ENCODE measurements at places on chromosomes 6 and 20.
A peak's percentile ranks its signal among the peaks of the same experiment; 100 is the strongest.

- peak; percentile 74 for DNase-seq
Observed at GRCh38 chr20:61127311-61128039, 124.6 kb upstream of the CDH4 start.

DNA sequence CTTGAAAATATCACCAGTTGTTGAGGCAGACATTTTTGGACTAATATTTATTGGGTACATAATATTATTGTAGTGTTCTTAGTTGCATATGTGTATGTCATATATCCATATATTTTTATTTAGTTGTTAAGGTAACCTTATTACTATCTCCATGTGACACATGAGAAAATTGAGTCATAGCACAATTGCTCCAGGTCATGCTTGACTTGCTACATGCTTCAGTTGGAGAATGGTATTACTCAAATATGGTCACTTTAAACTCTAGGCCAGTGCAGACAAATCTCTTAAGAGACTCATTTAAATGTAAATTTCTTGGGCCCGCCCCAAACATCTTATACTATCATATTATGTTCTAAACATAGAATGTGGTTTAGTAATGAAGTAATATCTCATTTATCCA is 246.1 kb downstream of the RIMS1 start:
- DNase-seq = peak; percentile 64

- DNase-seq = peak; percentile 46
Observed at GRCh38 chr20:62914970-62915457, 11.3 kb downstream of the DIDO1 start.

DNA sequence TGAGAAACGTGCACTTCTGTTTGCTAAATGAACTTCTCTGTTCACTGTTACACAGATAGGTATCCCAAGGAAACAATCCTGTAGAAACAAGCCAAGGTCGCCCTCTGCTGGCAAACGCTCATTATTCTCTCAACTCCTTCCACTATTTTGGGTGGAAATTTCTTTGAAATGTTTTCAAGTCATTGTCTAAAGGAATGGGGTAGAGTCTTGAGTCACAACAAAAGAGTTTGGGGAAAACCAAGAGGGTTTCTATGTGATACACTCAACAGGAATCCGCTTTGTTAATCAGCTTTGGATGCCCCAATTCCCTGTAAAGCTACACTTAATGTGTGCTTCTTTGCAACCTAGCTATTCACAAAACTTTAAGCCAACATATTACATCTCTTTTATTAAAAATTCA is 4.6 kb upstream of the RAE1 start:
- DNase-seq = peak; percentile 75

GRCh38 chr6:84651583-84651982 is 112.8 kb downstream of the TBX18 start:
- no peak for DNase-seq

DNA sequence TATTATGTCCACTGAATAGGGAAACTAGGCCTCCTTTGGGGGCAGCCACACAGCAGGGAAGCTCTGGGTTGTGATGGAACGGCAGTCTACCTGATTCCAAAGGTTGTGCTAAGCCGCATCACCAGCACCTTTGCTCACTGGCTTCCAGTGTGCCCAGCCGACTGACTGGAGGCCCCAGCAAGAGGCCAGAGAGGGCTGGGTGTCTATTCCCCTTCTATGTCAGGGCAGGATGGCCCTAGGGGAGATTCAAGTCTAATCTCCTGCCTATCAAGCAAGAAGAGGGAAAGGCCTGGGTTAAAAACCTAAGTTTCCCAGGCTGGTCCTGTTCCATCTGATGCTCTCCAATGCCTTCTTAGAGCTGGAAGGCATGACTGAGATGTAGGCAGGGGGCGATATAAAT is 53.6 kb downstream of the JPH2 start:
- DNase-seq = no peak

DNA sequence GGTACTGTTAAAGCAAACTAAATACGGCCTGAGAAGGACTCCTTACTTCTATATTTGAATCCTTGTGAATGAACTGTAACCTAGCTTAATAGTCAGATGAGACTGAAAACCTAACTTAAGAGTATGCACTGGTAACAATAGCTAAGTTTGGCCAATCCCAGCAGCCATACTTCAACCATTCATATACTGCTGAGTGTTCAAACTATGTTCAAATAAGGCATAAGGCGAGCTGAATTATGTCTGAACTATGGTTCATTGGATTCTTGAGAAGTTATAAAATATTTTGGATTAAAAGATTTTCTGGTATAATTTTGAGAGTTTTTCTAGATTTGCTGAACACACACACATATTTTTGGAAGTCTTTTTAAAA is 2.2 kb downstream of the SMPDL3A start:
- DNase-seq = no peak

GRCh38 chr20:38828514-38829295 is 23.2 kb downstream of the PPP1R16B start:
- no peak for DNase-seq

DNA sequence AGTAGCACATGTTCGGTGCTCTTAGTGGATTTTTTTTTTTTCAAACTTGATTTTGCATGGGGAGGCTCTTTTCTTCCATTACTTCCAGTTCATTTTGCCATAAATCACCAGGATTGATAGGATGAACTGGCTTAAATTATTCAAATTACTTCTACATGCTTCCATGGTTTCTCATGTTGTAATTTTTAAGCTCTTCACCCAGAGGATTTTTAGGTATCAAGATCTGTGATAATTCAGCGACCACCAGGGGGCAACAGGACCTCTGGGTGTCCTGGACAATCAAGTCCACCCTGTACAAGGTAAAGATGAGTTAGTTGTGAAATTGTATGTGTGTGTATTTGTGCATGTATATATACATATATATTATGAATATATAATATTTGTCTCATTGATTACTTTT is 4.2 kb upstream of the EPHA7 start:
- no peak for DNase-seq

GRCh38 chr6:12356983-12357972 is 67.1 kb downstream of the EDN1 start:
- DNase-seq = peak; percentile 43

DNA sequence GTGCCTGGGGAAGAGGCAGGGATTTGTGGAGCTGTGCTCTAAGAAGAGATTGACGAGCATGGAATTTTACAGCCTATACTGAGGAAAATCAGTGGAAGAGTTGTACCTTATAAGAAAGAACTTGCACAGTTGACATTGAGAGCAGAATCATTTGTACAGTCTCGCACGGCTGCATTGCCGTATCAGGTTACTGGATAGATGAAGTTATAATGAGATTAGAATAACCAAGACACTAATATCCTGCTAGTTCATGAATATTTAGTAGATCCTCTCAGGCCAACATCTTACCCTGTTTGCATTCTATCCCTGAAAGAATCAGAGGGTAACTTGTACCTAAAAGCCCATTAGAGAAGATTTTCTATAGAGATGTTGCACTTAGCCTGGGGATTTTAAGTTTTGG is 447.1 kb downstream of the PREX1 start:
- no peak for DNase-seq

- no peak for DNase-seq
Observed at GRCh38 chr20:1803061-1803931, 91.9 kb upstream of the SIRPA start.

DNA sequence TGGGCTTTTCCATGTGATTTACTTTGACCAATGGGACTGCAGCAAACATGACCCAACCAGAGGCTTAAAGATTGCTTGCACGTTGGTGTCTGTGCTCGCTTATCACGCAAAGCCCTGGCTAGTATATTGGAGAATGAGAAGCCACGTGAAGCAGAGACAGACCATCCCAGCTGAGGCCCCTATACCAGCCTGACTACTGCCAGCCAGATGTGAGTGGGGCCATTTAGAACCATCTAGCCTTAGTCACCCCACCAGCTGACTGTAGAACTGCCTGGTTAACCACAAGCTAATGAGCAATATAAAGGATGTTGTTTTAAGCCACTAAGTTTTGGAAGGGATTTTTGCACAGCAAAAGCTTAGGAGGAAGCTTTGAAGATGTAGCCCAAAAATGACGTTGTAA is 74.5 kb downstream of the MACROD2 start:
- DNase-seq = peak; percentile 84

DNA sequence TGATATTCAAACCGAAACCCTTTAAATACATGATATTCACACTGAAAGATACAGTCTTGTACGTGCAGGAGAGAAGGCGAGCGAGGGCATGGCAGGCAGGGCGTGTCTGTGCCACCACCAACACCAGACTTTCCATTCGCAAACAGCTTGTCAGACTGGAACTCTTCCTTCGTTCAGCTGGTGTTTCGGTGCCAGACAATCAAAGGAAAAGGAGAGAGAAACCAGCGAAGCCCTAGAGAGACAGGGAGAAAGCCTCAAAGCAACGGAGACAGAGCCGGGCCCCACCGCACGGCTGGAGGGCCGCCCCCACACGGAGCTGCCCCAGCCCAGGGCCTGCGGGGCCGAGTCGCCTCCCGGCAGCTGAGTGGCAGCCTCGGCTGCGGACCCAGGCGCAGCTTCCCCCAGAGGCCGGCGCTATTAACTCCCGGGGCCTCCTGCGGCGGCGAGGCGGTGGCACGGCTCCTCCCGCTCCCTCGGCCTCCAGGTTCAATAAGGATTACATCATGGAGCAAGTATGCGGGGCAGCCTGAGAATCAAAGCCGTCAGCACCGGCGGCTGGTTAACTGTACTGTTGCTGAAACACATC is 32.1 kb upstream of the NR2E1 start:
- DNase-seq = peak; percentile 68

- DNase-seq = no peak
Observed at GRCh38 chr6:168590406-168590805, 149.4 kb downstream of the SMOC2 start.

- no peak for DNase-seq
Observed at GRCh38 chr6:118101831-118102345, 194.8 kb downstream of the SLC35F1 start.

GRCh38 chr6:19835605-19836004 is 1.6 kb upstream of the ID4 start:
- peak; percentile 44 for DNase-seq

GRCh38 chr6:1336246-1336843 is 24.4 kb downstream of the FOXQ1 start:
- peak; percentile 83 for DNase-seq

DNA sequence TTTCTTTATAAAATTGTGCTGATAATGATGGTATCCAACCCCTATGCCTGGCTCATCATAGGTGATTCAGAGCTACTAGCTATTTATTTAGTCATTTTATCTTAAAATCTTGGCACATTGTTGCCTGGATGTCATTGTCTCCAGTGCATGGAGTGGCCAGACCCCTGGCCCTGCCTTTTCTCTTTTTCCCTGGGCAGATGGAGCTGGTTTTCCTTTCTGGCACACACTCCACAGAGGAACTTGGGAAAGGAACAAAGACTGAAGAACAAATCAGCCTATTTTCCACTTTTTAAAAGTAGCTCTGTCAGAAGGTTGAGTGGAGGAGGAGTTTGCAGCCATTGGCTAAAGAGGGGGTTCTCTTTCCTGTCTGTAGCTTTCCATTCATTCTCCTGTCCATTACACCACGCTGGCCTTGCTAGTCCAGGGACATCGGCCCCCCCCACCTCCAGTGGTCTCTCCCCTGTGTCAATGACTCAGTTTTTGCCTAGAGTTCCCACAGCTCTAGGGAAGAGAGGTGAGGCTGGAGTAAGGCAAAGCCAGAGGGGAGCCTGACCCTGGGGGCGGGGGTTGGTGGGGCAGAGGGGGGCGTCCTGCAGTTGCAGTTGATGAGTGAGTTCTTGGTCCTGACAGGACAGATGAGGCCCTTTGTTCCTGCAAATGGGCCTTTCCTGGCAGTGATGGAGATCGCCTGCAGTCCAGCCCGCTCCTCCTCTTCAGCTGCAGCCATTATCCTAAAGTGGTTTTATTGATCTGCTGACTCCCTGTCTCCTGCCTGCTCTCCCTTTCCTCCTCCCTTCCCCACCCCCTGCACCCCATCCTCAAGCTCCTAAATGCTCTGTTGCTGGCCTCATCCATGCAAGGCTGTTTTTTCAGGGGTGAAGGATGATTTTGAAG is 774.5 kb downstream of the DHX35 start:
- no peak for DNase-seq

DNA sequence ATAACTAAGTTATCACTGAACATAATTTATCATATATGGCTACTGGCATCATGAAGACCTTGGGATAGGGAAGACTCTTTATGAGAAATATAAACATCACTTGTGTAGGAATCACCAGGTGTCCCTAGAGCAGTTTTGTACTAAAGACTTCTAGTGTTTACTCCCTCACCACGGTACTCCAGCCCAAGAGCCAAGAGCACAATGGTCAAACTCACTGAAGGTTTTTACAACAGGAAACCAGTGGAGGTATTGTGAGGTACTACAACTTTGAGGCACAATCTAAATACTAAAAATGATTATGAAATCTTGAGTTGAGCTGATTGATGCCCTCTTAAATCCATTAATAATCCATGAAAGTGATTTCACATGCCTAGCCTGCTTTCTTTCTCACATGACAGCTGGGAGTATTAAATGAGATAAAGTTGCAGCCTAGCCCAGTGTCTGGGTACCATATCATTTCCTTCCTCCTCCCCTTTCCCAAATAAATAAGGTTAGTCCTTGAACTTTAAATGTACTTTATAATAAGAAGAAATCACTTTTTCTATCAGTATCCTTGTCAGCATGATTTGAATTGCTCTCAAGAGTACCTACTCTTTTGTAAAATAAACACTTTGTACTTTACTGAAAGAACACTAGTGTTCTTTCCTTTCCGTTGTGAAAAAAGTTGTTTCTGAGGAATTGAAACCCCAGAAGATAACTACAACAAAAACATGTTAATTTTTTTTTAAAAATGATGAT is 26.5 kb downstream of the GLO1 start:
- no peak for DNase-seq

- no peak for DNase-seq
Observed at GRCh38 chr6:145631374-145631773, 103.9 kb downstream of the EPM2A start.

DNA sequence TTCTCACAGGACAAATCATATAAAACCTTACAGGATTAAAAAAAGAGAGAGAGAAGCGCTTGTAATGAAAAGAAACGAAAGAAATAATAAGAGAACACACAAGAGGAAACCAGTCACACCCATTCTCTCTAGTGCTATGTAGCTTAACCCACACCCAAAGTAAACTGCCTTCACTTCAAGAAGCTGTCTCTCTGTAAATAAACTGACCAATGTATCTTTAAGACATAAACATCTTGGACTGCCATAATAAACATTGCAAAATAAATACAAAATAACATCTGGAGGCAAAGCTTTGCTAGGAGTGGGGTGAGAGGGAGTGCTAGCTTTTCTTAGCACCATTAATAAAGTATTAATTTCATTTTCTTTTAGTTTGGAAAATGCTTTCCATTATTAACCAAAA is 61.6 kb upstream of the RNF146 start:
- no peak for DNase-seq

DNA sequence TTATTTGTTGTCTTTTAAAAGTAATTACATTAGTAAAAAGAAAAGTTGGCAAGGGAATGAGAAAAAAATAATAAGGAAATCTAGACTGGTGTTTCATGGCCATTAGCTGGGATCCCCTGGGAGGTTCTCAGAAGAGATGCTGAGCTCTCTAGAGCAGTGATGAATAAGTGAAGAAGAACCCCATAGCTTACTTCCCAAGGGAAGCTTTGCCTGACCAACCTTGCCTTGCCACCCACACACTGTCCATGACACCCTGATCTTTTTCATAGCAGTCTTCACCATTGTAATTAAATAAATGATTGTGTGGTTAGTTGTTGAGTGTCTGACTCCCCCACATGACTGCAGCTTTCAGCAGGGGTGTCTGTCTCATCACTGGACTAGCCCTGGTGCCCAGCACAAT is 5.9 kb downstream of the C6orf163 start:
- DNase-seq = no peak
